ENCODE measurements at places on chromosomes 6 and 20. TPM values are rescaled to one million over a fixed set of nuclear protein-coding genes. Genes with fewer than 3 reads are reported as not detected.

DNA sequence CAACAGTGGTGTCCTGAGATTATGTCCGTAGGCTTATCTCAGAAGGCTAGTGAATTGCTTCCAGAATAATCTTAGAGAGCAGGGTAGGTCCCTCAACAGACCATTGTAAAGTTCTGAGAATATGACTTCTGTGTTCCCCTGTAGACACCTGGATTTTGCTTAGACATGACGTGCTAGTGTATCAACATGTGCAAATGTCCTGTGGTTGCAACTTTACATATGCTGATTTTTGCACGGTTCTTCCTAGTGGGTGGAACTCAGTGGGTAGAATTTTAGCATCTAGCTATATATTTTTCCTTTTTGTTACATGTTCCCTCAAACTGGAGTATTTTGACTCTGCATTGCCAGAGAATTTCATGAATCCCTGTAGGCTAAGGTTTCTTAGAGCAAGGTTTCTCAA lies 459.2 kb downstream of the RNF144B start:
- DNase-seq, result no peak

- DNase-seq, result no peak
Observed at GRCh38 chr20:32062776-32063170, 10.7 kb downstream of the HCK start.

MOXD1 gene
- 1.4 TPM for total RNA-seq

DNA sequence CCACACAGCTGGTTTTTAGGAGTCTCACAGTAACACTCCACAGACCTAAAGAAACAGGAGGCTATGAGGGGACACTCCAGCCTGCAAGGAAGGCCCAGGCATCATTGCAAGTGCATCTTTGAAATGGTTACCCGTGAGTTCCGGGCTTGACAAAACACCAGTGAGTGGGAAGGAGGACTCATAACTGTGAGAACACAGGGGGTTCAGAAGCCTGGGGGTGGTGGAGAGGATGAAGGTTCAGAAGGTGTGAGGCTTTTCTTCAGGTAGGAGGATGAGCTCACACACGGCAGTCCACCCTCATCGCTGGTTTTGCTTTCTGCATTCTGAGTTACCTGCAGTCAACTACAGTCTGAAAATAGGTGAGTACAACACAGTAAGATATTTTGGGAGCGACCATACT lies 39.9 kb downstream of the MAP7 start:
- peak; percentile 28 for DNase-seq

DNA sequence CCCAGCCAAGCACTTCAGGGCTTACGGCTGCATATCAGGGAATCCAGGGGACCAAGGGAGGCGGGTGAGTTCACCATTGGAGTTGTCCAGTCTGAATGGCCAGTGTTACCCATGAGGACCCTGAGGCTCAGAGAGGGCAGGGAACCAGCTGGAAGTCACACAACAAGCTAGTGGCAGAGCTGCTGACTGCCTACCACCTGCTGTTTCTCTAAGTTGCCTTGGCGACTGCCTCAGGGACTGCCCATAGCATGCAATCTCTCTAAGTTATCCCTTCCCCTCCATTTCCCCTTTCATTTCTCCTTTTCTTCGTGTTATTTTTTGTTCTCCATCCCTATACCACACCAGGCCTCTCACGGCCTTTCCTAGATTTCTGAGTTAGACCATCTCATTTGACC lies 71.8 kb upstream of the SIRPA start:
- DNase-seq, result no peak

- no peak for DNase-seq
Observed at GRCh38 chr20:58043236-58044140, 185.0 kb downstream of the ANKRD60 start.

- no peak for DNase-seq
Observed at GRCh38 chr6:113968472-113968871, 2.5 kb downstream of the HDAC2 start.

TPBG gene
- 29.5 TPM for total RNA-seq

- DNase-seq, result no peak
Observed at GRCh38 chr6:11231564-11232192, 790 bp downstream of the NEDD9 start.

CYP39A1 gene
- 2.4 TPM for total RNA-seq

SMOC2 gene
- 7.7 TPM for total RNA-seq
